ENCODE measurements at places on chromosomes 3 and 15.

GRCh38 chr3:160479376-160479775 lies 29.8 kb upstream of the TRIM59 start:
- DNase-seq = no peak

DNA sequence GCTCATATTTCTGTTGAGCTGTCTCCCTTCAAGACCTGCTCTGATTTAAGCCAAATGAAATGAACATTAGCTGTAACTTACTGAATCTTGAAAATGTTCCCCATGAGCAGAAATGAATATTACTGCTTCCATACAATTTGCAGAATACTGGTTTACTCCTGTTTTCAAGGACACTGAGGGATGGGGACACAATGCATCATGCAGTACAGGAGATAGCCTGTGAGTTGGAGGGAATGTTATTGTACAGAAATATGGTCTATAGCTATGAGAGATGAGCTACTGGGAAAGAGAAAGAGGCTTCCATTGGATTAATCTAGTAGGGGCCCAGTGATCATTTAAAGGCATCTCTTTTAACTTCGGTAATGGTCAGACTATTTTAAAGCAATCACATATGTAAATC lies 798.2 kb downstream of the GRM7 start:
- DNase-seq = no peak

DNA sequence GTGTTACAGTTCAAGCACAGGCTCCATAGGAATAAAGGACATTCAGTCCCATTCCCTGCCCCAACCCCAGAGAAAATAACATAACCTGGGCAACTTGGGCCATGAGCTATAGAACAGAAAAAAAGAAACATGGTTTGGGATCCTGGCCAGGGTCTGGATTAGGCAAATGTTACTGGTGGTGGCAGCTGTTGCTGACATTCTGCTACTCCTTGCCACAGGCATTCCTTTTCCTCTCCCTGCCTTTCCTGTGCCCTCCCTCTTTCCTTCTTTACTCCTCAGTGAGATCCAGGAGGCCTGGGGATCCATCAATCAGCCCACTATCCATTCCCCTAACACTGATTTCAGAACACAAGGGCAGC lies 129.1 kb downstream of the NTRK3 start:
- DNase-seq = no peak

DNA sequence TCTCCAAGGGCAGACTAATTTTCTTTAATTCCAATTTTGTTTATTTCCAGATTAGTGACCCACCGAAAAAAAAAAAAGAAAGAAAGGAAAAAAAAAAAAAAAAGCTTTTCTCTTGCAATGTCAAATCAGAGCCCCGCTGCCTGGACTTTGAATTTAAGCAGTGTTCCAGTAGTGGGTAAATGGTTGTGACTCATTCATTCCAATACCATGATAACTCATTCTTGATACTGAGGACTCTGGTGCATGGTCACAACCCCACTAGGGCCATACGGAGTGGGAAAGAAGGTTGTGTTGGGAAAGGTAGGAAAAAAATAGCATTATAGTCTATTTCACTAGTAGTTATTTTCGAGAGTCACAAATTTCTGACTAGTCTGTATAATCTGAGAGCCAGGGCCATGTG lies 59.1 kb upstream of the COL8A1 start:
- DNase-seq = no peak

DNA sequence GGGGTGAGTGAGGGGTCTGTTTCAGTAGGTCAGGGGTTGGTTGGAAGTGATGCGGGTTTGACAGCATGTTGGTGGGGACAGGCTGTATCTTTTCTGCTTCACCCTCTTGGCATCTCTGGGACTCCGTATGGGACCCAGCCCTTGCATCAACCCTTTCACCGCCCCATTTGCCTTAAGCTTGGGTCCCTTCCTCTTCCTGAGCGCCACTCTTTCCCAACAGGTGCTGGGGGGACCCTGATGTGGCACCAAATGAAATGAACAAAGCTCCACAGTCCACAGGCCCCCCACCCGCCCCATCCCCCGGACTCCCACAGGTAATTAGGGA lies 1.1 kb downstream of the EIF4G1 start:
- DNase-seq = no peak

- DNase-seq = no peak
Measured at GRCh38 chr15:33534642-33535041, 223.9 kb downstream of the RYR3 start.

DNA sequence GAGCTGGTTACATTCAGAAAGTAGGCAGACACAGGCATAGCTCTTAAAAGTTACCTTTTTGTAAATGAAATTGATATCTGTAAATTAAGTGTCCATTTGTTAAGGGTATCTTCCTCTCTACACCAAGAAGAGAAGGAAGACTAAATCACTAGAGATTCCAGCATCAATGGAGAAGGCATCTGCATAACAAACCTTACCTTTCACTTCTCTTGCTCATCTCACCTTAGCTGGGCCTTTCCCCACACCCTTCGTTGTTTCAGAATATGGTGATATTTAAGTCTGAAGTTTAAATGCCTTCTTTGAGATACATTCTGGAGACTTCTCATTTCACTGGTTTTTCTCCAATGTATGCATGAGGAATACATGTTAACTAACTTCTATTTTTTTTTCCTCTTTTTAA lies 54.5 kb upstream of the TGFBR2 start:
- DNase-seq = no peak

- DNase-seq = no peak
Measured at GRCh38 chr3:66996696-66997095, 1.4 kb upstream of the KBTBD8 start.

DNA sequence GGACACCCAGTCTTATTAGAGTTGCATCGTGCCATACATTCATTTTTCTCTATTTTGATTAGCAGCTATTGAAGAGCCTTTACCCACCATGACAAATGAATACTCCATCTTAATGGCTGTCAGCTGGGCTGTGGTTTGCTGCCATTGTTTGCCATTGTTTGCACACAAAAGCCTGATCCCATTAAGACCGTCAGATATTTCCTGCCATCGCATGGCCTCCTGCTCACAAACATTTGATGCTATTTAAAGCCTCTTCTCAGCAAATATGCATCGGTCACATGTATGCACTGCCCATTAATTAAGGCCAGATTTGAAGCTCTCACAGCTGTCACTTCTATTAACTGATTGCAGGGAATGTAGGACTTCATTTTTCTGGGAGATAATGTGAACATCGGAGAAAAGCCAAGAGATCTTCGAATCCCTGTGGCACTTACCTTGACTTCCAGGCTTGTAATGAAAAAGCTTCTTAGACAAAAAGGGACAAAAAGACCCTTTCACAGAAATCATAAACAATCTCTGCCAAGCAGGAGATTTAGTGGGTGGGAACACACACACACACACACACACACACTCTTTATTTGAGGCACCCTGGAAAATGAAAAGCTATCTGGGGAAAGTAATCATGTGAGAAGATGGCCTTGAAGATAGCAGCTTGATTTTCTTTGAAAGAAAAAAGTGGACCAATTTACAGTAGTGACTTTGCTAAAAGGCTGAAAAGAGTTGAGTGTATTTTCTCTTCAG lies 175.4 kb upstream of the NR2E3 start:
- DNase-seq = no peak

- DNase-seq = no peak
Measured at GRCh38 chr3:127794402-127794801, 27.9 kb downstream of the MGLL start.

Measured in CMK (cell line).